ENCODE measurements at places on chromosomes 5 and 9.

DNA sequence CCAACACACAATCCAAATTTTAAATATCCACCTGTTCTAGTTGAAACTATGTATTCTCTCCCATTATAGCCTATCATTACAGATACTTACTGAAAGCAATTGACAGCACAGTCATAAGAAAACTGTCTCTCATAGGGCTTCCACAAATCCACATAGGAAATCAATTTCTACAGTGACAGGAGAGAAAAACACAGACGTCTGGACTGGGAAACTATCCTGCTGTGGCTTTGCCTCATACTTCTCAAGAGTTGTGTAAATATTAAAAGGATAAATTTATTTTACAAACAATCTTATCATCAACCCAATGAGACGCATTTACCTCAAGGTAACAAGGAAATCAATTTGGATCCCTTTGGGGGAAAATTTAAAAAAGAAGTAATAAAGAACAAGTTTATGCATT, 517.5 kb downstream of the EFNA5 start:
- DNase-seq: no peak

- no peak for DNase-seq
Observed at GRCh38 chr9:89367726-89368437, 49.6 kb downstream of the SECISBP2 start.

DNA sequence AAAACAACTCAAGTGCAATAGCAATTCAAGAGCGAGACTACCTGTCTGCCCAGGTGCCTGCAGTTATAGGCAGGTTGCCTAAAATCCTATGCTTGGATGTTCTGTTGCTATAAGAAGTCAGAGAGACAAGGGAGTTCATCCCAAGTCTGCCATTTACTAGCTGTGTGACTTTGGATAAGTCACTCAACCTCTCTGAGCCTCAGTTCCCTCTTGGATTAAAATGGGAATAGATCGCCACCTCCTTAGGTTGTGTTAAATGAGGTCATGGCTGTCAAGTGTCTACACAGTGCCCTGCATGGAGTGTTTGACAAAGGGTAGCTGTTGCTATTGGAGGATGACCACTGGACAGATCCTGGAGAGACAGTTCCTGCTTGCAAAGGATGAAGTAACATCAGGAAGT, 1.3 kb upstream of the ZBTB34 start:
- DNase-seq: no peak

DNA sequence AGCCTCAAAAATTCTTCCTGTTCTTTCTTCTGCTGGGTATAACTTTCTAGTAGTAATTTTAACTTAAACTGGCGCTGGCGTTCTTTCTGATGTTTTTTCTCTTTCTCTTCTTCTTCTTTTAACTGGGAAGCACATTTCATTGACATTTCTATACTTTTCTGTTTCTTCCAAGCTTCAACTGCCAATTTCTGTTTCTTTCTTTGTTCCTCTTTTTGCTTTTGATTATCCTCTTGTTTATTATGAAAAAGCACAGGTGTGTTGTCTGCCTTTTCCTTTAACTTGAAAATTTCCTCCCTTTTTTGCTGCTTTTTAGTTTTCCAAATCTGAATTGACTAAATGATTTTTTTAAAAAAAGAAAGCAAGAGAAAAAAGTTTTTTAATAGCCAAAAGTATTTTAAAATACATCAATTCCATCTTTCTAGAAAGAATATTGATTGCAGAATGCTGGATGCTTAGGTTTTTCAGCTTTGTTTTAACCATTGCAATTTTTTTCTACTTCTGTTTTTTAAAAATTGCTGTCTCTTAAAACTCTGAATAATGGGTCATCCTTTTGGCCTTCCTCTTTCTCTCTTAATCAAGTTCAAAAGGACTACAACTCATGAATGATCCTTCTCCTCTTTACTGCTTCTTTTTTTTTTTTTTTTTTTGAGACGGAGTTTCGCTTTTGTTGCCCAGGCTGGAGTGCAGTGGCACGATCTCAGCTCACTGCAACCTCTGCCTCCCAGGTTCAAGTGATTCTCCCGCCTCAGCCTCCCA, 8.8 kb upstream of the PGGT1B start:
- no peak for DNase-seq

DNA sequence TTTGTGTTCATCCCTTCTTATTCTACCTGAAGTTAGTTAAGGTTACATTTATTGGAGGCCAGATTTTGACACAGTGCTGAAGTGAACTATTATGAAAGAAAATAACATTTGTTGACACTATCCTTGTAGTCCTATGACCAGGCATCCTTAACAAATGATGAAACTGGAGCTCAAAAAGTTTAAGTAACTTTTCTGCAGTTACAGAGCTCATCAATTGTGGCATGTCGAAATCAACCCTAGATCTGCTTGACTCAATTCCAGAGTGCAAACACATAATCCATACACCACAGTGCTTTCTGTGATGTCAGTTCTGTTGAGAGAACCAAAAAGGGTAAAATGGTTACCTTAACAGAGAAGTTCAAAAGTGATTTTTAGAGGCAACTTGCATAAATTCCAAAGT, 28.6 kb downstream of the KCNN2 start:
- DNase-seq: no peak

DNA sequence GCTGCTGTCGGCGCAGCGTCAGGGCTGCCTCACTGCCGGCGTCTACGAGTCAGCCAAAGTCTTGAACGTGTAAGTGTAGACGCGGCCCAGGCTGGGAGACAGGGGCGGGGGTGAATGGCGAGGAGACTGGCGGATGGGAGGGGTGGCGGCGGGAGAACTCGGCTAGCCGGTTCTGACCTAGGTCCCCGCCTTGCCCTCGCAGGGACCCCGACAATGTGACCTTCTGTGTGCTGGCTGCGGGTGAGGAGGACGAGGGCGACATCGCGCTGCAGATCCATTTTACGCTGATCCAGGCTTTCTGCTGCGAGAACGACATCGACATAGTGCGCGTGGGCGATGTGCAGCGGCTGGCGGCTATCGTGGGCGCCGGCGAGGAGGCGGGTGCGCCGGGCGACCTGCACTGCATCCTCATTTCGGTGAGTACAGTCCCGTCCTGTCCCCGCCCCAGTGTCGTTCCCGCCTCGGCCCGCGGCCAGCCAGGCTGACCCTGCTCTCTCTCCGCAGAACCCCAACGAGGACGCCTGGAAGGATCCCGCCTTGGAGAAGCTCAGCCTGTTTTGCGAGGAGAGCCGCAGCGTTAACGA, 745 bp downstream of the GADD45G start:
- DNase-seq: peak; percentile 26

DNA sequence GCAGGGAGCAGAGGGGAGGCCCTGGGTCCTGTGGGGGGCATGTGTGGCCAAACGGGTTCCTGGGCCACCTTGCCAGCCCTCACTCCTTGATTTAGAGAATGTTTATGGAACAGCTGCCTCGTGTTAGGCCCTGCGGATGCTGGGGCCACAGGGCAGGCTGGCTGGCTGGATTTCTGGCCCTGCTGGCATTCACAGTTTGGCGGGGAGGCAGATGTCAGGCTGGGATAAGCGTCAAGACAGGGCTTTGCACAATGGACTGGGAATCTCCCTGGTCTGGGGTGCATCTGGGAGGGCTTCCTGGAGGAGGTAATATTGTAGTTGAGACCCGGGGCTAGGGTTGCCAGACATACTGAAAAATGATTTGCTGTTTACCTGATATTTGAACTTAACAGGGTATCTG, 13.8 kb downstream of the NCS1 start:
- DNase-seq: no peak

DNA sequence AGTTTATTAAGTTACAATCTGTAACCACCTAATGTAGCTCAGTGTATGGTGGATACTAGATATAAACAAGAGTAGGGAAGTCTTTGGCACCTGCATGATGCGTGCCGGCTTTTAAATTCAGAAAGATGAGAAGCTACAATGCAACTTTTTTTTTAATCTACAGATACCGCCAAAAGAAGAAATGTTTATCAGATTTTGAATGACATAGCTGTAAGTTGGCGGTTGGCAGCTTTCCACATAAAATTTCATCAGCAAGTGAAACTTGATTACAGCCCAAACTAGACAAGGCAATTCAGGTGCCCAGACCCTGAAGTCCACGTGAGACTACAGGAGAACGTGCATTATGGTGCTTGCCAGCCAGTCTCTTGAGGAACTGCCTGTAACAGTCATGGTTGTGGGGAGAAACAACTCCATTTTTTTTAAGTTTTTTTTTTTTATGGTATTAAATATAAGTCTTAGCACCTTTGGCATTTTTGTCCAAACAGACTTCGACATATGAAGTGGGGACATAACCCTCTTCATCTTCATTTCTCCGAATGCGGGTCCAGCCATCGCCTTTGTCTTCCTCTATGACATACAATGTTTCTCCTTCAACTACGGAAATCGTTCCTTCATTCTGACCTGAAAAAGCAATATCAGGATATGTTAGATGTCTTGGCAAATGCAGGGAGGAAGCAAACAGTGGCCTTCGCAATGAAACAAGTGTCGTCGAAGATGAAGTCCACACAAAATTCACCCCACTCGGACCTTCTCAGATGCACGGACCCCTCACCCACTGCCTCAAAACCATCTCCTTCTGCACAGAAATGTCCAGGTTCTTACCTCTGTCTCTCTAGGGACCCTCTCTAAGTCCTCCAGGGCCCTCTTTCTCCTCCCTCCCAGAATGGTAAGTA, 60.4 kb downstream of the USP20 start:
- DNase-seq: no peak

GRCh38 chr9:16450578-16450977, 419.9 kb downstream of the BNC2 start:
- DNase-seq: no peak

DNA sequence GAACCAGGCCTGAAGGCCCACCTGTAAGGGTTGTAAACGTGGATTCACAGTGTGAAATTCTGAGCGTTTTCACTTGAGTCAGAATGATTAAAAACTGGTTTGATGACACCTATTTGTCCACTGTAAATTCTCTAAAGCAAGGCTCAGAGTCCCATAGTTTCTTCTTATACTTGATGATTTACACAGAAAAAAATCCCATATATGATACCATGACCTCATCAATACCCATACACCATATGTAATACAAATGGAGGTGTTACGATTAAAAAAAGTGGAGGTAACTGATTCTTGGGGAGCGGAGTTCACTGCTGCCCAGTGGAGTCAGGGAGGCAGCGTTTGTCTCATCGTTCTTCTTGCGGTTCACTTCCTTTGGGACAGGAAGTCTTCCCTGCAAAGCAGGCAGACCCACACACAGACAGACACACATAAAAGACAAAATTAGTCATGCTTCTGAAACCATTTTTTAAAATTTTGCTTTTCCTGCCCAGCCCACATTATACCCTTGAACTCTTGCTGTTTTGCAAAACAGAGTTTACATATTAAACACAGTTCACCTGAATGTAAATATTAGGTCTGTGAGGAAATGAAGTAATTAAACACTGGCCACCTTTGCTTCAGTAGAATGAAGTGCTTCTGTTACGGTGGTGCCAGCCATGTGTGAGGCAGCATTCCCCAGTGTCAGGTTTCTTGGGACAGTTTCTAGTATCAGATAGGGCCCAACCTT, 26.2 kb downstream of the NREP start:
- DNase-seq: peak; percentile 15

- no peak for DNase-seq
Observed at GRCh38 chr5:122702524-122702875, 72.4 kb upstream of the SNX2 start.

DNA sequence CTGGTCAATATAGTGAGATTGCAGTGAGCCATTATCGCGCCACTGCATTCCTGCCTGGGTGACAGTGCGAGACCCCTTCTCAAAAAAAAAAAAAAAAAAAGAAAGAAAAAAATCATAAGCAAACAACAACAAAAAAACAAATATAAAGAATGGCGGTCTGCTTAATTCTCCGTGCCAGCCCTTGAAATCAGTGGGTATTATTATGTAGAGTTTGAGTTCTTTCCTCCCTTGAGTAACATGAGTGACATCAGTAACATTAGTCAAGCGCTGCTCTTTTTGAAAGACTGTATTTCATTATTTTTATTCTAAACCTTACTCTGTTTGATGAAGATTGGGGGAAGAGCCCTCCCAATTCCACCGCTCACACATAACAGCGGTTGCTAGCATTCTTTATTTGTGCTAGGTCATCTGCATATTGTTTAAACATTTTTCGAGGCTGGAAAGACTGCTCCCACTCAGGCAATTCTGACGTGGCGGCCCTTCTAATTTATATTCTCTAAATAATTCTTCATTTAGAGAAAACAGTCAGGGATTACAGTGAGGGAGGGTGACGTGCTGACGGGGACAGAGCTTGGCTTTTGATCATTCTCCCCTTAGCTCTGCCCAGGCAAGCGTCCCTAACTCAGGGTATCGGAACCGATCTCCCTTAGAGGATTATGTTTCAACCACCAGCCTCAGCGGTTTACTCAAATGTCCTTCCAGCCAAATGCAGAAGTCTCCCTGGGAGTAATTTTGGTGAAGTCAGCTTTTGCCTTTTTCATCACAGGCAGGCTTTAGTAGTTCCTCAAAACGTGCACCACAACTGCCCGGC, 860 bp upstream of the MARCHF6 start:
- no peak for DNase-seq

GRCh38 chr9:134293031-134293521, 33.2 kb upstream of the RXRA start:
- DNase-seq: no peak

DNA sequence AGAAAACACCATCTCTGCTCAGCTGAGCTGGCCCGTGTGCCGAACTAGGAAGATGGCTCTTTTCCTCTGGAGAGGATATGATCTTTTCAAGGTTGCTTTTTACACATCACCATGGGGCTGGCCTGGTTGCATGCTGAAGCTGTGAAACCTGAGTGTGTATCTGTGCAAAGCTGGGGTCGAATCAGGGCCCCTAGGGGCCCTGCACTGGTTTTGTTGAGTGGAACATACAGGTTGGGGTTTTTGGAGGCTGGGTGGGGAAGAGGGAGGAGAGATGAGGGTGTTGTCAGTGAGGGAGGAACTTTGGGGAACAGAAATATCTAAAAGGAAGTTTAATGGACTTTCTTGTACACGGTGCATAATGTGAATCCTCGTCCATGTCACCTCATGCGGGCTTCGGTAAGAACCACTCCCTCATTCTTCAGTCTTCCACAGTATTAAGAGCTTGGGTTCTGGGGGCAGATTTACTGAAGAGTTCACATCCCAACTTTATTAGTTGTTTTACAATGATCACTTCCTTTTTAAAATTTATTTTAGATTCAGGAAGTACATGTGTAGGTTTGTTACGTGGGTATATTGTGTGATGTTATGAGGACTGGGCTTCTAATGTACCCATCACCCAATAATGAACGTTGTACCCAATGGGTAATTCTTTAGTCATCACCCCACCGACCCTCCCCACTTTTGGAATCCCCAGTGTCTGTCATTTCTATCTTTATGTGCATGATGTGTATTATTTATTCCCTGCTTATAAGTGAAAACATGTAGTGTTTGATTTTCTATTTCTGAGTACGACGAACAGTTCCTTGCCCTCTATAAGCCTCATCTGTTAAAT, 238.2 kb downstream of the NR3C1 start:
- no peak for DNase-seq

Data from HuH-7 (cell line).